ENCODE measurements at places on chromosomes 12 and 14.

DNA sequence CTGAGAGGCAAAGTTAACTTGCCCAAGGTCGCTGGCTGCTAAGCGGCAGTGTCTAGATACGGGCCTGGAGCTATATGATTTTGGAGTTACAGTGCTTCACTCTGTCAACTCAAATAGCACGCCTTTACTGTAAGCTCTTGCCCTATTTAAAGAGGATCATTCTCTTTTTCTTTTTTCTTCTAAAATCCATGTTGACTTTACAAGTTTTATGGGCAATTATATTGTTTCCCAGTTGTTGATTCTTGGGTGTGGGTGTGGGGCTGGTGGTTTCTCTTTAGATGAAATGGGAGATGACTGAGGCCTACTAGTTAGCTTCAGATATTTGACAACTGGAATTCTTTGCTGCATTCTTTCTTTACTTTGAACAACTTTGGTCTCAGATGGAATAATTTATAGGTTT, 70.7 kb downstream of the C12orf75 start:
- DNase-seq: no peak

DNA sequence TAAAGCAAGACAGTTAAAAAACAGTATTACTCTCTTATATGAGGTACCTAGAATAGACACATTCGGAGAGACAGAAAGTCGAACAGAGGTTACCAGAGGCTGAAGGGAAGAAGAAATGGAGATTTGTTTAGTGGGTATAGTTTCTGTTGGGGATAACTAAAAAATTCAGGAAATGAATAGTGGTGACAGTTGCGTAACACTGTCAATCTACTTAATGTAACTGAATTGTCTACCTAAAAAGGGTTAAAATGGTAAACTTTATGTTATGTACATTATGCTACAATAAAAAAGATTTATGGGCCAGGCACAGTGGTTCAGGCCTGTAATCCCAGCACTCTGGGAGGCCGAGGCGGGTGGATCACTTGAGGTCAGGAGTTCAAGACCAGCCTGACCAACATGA, 30.6 kb upstream of the SLC6A13 start:
- no peak for DNase-seq

DNA sequence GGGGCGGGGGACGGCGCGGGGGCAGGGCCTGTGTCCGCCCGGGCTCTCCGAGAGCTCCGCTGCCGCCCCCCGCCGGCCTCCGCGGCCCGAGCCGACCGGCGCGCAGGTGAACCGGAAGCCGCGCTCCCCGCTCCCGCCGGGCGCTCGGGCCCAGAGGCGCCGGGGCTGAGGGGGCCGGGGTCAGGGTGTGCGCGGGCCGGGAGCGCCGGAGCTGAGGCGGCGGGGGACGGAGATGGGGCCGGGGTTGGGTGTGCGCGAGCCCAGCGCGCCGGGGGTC, 431 bp downstream of the HIP1R start:
- DNase-seq: peak; percentile 26

GRCh38 chr12:46786774-46787173, 39.0 kb downstream of the SLC38A4 start:
- no peak for DNase-seq

DNA sequence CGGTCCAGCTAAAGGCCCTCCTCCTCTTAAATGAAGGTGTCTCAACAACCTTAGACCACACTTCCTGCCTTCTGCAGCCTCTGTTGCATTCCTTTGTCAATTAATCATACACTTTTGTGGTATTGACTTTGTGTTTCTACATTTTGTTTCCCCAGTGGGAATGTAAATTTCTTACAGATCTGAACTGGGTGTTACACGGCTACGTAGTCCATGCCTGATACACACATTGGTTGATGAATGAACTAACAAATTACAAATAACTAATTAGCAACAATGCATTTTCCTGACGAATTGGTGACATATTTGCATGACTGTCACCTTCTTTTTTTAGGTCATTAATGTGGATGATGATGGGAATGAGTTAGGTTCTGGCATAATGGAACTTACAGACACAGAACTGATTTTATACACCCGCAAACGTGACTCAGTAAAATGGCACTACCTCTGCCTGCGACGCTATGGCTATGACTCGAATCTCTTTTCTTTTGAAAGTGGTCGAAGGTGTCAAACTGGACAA, 15.2 kb upstream of the CCT2 start:
- no peak for DNase-seq

Measured in stimulated activated CD4-positive, alpha-beta T cell treated with anti-CD3 and anti-CD28 coated beads, Interleukin-4, amount 100 ng/mL, for 1 hour (primary cell).